ENCODE measurements at places on chromosomes 12 and 14. TPM values are rescaled to one million over a fixed set of nuclear protein-coding genes. Genes with fewer than 3 reads are reported as not detected.

SVOP gene
- total RNA-seq: not detected

TAS2R31 gene
- total RNA-seq: 1.6 TPM

KRT75 gene
- not detected for total RNA-seq

- H3K27ac ChIP-seq: no peak overlapping the region
- no peak overlapping the region for H3K4me3 ChIP-seq
- no peaks in the 10 kb centered on the region for H3K4me1 ChIP-seq
- no peaks in the 10 kb centered on the region for H3K27me3 ChIP-seq
- peak; percentile 29 for DNase-seq
Measured at GRCh38 chr12:19186722-19187661, 57.5 kb downstream of the PLEKHA5 start.

DNA sequence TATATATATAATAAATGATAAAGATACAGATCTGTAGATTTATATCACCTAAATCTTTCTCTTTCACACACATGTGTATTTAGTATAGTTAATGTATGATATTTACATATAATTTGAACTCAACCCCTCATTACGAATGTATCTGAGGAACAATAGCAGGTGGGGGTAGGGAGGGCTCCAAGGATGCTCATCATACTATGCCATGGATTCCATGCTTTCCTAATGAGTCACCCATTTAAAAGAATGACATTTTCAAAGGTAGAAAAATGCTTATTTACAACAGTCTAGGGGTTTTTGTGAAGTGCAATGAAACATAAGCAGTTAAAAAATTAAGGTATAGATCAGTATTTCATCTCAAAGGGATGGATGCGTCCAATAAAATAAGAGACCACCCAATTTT is 181.6 kb downstream of the SOX5 start:
- no peaks in the 10 kb centered on the region for H3K36me3 ChIP-seq
- no peaks in the 10 kb centered on the region for H3K4me1 ChIP-seq
- no peak for DNase-seq
- H3K4me3 ChIP-seq: no peak overlapping the region
- no peaks in the 10 kb centered on the region for H3K27me3 ChIP-seq
- no peak overlapping the region for H3K27ac ChIP-seq

- DNase-seq: no peak
- no peak overlapping the region for H3K4me3 ChIP-seq
- H3K4me1 ChIP-seq: no peaks in the 10 kb centered on the region
- no peaks in the 10 kb centered on the region for H3K27me3 ChIP-seq
Measured at GRCh38 chr14:78324353-78324752, 154.2 kb downstream of the NRXN3 start.

DNA sequence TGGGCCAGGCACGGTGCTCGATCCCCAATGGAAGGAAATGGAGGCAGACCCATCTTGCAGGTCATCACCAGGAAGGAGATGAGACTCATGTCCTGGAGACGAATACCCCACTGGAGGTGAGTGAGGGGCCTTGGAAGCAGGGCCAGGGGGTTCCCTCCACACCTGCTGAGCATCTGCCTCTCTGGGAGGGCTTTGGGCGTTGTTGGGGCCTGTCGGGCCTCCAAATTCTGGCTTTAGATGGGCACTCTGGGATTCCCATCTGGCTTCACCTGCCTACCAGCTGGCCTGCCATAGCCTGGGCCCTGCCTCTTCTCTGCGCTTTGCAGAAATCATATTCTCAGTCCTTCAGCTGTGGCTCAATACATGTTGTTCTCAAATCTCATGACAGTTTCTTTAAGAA is 13.9 kb downstream of the RTL1 start:
- H3K4me1 ChIP-seq: no peaks in the 10 kb centered on the region
- H3K36me3 ChIP-seq: no peaks in the 10 kb centered on the region
- no peak overlapping the region for H3K27ac ChIP-seq
- no peak for DNase-seq

RTL1 gene
- not detected for total RNA-seq

- no peak for DNase-seq
- H3K27me3 ChIP-seq: no peaks in the 10 kb centered on the region
- H3K36me3 ChIP-seq: no peaks in the 10 kb centered on the region
Measured at GRCh38 chr14:85619851-85620250, 89.9 kb downstream of the FLRT2 start.

DNA sequence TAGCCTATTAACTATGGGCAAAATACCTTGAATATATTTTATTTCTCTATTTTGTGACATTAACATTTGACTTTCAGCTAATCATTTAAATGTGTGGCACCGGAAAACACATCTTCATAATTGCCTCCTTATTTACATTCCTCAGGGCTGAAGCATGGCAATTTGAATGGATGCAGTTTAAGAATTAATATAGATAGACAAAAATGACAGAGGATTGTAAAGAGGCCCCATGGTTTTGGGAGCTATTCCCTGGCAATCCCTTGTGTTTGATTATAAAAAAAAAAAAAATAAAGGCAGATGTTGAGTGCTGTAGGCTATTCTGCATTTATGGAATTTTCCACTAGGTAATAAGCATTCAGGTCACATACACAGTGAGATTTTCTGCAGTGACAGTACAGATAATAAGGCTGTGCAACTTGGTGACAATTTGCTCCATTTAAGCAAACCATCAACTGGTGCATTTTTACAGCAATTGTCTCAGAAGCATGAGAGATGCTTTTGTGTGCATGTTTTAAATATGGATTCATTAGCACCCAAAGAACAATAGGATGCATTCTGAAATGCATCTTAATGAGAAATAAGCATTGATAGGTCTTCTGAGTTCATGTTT is 123.2 kb upstream of the SLC38A4 start:
- H3K27ac ChIP-seq: no peak overlapping the region
- H3K27me3 ChIP-seq: no peaks in the 10 kb centered on the region
- no peaks in the 10 kb centered on the region for H3K36me3 ChIP-seq
- no peak for DNase-seq
- no peaks in the 10 kb centered on the region for H3K4me1 ChIP-seq

DNA sequence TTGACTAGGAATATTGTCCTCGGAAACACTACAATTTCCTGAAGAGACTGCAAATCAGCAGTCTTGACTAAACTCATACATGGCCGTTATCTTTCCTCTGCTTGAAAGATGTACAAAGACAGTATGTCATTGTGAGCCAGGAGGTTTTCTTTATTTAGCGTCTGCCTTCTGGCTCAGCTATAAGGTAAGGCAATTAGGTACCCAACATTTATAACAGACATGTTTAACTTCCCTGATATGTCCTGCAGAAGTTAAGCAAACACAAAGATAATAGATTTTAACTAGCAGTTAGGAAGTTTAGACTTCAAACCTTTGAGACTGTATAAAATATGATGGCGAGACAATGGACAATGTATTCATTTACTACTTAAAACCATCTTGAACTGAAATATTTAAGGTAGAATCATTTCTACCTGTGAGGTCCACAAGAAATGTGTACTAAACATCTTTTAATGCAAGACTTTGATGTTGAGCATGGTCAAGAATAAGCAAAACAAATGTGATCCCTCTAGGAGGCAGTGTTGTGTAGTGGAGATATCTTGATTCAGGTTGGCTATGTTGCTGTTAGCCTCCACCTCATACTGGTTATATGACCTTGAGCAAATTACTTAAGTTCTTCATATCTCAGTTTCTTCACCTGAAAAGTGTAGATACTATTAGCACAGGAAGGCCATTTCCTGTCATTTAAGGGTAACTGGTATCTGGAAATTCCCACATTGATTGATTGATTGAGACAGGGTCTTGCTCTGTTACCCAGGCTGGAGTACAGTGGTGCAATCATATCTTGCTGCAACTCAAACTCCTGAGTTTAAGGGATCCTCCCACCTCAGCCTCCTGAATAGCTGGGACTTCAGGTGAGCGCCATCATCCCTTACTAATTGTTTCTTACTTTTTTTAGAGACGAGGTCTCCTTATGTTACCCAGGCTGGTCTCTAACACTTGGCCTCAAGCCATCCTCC is 96.3 kb upstream of the EEA1 start:
- H3K4me3 ChIP-seq: no peak overlapping the region
- H3K27ac ChIP-seq: no peak overlapping the region
- no peaks in the 10 kb centered on the region for H3K27me3 ChIP-seq
- H3K36me3 ChIP-seq: no peaks in the 10 kb centered on the region
- H3K4me1 ChIP-seq: peaks cover 5% of the 10 kb centered on the region

- DNase-seq: no peak
- H3K36me3 ChIP-seq: no peaks in the 10 kb centered on the region
- H3K27me3 ChIP-seq: no peaks in the 10 kb centered on the region
- H3K27ac ChIP-seq: no peak overlapping the region
- H3K4me1 ChIP-seq: no peaks in the 10 kb centered on the region
Measured at GRCh38 chr14:80315681-80316080, 104.4 kb upstream of the DIO2 start.

RDH12 gene
- total RNA-seq: not detected

DNA sequence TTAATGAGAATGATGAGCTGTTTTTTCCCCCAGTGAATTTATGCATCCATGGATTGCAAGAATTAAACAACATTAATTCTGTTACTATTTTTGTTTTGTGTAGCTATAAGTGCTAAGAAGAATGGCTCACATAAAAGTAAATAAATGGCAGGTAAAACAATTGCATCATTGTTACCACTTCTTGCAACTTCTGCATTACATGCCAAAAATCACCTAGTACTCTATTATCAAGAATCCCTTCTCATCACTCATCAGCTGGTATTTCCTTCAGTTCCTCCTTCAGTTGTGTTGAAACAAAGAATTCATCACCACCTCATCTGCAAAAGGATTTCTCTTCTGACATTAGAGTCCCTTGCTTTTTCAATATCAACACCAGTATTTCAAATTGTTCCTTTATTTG is 773 bp downstream of the A2M start:
- H3K27me3 ChIP-seq: no peaks in the 10 kb centered on the region
- peak overlapping the region; percentile 47 for H3K4me3 ChIP-seq
- DNase-seq: no peak

GRCh38 chr14:91029456-91030217 is 30.8 kb downstream of the RPS6KA5 start:
- no peaks in the 10 kb centered on the region for H3K27me3 ChIP-seq
- H3K27ac ChIP-seq: no peak overlapping the region
- no peaks in the 10 kb centered on the region for H3K36me3 ChIP-seq
- no peak overlapping the region for H3K4me3 ChIP-seq
- DNase-seq: no peak

NINJ2 gene
- total RNA-seq: 43.4 TPM

ATXN7L3B gene
- 27.0 TPM for total RNA-seq

OTOGL gene
- total RNA-seq: 0.20 TPM

PDE3A gene
- total RNA-seq: 6.1 TPM

DNA sequence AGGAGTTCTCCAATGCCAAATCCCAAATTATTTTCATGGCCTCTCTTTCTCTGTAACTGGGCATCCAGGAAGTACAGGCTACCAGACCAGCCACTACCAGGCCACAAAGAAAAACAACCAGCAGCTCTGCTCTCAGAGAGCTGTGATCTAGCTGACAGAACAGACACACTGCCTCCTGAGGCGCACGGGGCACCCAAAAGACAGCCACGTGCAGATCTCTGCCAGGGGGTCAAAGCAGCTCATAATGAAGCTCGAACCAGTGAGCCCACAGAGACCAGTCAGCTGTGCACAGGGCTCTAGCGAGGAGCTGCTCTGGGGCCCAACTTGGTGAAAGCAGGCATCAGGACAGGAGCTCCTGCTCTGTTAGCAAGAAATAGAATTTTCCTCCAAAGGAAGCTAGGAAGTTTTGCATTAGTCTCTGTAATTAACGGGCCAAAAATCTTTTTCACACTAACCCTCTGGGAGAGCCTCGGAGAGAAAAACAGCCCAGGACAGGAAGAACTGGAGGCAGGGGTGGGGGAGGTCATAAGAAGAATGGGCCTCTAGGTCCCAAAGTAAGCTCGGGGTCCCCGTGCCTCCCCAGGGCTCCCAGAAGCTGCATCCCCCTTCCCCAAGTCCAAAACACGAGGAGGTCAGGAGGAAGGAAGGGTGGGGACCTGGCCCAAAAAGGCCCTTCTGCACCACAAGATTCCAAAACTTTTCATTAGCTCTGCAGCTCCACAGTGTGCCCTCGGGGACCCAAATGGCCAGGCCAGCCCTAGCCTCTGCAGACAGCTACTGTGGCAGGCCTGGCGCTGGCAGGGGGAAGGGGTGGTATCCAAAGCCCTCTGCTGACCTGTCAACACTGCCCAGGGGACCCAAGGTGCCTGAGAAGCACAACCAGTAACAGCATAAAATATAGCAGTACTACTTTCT is 30.2 kb downstream of the ACTN1 start:
- DNase-seq: no peak
- no peaks in the 10 kb centered on the region for H3K36me3 ChIP-seq
- H3K4me3 ChIP-seq: no peak overlapping the region
- H3K27me3 ChIP-seq: no peaks in the 10 kb centered on the region
- H3K27ac ChIP-seq: peak overlapping the region; percentile 49

GRCh38 chr12:117363953-117364486 is 2.6 kb upstream of the NOS1 start:
- no peak overlapping the region for H3K4me3 ChIP-seq
- peaks cover 5% of the 10 kb centered on the region for H3K27me3 ChIP-seq
- H3K27ac ChIP-seq: no peak overlapping the region
- H3K4me1 ChIP-seq: no peaks in the 10 kb centered on the region
- H3K36me3 ChIP-seq: no peaks in the 10 kb centered on the region

GRCh38 chr12:100215209-100215608 is 14.6 kb downstream of the ACTR6 start:
- H3K27me3 ChIP-seq: no peaks in the 10 kb centered on the region
- peaks cover 4% of the 10 kb centered on the region for H3K36me3 ChIP-seq
- no peak overlapping the region for H3K4me3 ChIP-seq
- no peak overlapping the region for H3K27ac ChIP-seq
- no peaks in the 10 kb centered on the region for H3K4me1 ChIP-seq

FGD6 gene
- 28.3 TPM for total RNA-seq

- H3K36me3 ChIP-seq: no peaks in the 10 kb centered on the region
- no peaks in the 10 kb centered on the region for H3K27me3 ChIP-seq
- no peaks in the 10 kb centered on the region for H3K4me1 ChIP-seq
Measured at GRCh38 chr12:89733579-89734201, 25.1 kb upstream of the ATP2B1 start.

B4GALNT1 gene
- total RNA-seq: 0.98 TPM

GRCh38 chr12:100186071-100186470 is 14.5 kb upstream of the ACTR6 start:
- no peaks in the 10 kb centered on the region for H3K27me3 ChIP-seq
- no peaks in the 10 kb centered on the region for H3K36me3 ChIP-seq
- H3K27ac ChIP-seq: no peak overlapping the region

ART4 gene
- 0.89 TPM for total RNA-seq
